ENCODE measurements at places on chromosomes 2 and 18.

DNA sequence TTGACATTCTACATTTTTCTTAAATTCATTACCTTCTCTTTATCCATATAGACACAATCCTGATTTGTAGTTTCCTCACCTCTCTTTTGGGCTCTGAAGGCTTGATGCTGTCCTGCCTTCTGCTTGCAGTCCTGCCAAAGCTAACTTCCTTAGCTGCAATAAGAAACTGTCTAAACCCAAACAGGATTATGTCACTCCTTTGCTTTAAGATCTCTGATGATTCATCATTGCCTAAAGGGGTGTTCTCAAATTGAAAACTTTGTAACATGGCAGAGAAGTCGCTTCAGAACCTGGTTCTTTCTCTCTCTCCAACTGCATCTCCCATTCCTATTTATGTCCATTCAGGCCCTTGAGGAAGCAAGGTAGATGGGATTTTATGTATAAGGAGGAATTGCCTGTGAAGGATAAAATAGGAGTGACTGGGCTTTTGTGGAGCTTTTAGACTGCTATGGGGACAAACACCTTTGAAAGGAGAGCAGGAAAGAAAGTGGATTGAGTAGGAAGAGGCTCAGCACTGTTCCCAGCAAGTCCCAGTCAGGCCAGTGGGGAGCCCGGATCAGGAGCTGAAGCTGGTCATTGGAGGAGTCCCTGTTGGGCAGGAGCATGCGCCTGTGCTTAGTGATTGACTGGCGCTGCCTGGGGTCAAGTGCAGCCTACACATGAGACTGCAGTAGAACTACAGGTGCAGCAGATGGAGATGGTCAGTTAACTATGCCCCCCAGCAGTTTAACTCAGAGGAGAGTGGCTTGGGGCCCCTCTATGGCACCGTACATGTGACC is 390.6 kb downstream of the CTNNA2 start:
- no peak for DNase-seq

GRCh38 chr2:59974051-59974766 is 579.2 kb downstream of the BCL11A start:
- DNase-seq, result no peak

- DNase-seq, result no peak
Measured at GRCh38 chr2:220572385-220572784, 945.0 kb downstream of the SLC4A3 start.

- no peak for DNase-seq
Measured at GRCh38 chr2:222054813-222055212, 244.0 kb downstream of the PAX3 start.

- peak; percentile 82 for DNase-seq
Measured at GRCh38 chr2:73293534-73294171, at the start of gene EGR4. Gene EGR4, minus strand, starts transcription at chr2:73293548. Its CDS starts 231 bp downstream, at chr2:73293317.

DNA sequence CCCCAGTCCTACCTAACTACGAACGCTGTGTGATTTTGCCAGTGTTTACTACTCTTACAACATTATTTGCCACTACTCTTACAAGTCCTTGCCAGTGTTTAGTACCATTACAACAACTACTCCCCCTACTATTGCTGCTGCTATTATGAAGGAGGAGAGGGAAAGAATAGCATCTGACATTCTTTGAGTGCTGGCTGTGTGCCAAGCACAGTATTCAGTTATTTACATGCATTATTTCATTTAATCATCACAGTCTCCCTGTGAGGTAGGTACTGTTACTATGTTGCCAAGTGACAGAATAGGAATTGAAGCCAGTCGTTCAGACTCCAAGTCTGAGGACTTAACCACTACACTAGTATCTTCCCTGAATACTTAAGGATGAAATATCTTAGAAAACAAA is 185.9 kb upstream of the FOSL2 start:
- DNase-seq, result peak; percentile 23

- DNase-seq, result no peak
Measured at GRCh38 chr2:231394211-231395141, 1.0 kb upstream of the B3GNT7 start.

DNA sequence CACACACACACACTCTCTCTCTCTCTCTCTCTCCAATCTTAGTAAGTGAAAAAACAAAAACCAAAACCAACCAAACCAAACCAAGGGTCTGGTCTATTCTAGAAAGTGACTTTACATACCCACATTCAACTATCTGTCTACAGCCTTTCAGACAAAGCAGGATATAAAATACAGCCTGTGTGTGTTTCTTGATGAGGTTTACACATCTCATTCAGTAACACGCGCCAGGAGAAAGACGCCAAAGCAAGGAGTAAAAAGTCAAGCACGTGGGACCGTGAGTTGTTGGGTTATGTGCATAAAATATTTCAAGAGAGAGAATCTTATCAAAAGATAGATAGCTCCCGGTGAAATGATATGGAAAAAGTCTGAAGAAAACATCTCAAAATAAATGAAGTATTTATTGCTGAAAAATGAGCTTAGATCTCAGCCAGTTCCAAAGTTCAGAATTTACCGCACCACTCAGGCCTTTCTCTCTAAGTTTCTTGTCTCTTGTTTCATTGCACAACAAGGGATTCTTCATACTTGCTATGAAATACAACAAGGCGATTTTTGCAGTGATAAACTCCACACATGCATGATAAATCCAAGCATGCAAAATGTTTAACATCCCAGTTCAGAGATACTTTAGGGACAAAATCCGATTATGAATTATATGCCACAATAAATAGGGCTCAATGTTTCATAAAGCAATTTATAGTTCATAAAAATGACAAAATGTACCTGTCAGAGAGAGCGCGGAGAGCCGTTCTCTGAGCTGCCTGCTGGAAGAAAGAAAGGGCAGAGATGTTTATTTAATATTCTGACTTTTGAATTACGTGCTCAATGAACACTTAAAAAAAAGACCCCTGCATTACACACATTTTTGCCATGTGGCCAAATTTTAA is 159.3 kb upstream of the REV1 start:
- no peak for DNase-seq

- DNase-seq, result no peak
Measured at GRCh38 chr2:30367232-30368070, 79.6 kb upstream of the LCLAT1 start.

DNA sequence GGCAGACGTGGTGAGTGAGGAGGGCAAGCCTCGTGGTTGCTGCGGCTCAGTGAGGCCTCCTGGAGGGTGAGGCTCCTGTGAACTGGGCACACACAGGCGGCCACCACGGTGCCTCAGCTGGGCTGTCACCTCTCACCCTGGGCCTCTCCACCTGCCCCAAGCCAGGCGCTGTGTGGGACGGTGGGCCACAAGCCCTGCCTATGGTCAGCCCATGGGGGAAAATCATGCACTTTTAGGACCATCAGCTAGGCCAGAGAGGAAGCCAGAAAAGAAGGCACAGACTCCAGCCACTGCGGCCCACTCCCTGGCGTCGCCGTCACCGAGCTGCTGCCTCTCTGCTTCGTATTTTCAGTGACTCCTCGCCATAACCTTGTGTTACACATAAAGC is 28.5 kb upstream of the HS6ST1 start:
- DNase-seq, result no peak

DNA sequence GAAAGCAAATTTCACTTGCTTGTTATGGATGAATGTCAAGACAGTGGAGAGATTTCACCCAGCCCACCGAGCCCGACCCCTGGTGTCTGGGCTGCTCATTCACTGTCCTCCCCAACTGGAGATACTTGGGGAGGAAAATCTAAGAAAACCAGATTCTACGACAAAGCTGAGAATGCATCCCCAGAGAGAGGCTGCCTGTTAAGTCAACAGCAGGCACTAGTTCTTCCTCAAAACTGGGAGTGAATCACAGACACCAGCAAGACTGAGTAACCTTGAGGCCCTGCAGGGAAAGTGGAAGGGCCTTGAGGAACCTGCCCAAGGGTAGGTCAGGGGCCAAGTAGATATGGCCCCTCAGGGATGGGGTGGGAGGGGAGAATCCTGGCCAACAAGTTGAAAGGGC is 34.2 kb upstream of the MLPH start:
- no peak for DNase-seq

GRCh38 chr2:105895990-105896764 is 151.5 kb downstream of the NCK2 start:
- no peak for DNase-seq

GRCh38 chr18:31246460-31246859 is 71.5 kb upstream of the DSG1 start:
- no peak for DNase-seq

- DNase-seq, result no peak
Measured at GRCh38 chr2:212327171-212327809, 211.3 kb downstream of the ERBB4 start.

DNA sequence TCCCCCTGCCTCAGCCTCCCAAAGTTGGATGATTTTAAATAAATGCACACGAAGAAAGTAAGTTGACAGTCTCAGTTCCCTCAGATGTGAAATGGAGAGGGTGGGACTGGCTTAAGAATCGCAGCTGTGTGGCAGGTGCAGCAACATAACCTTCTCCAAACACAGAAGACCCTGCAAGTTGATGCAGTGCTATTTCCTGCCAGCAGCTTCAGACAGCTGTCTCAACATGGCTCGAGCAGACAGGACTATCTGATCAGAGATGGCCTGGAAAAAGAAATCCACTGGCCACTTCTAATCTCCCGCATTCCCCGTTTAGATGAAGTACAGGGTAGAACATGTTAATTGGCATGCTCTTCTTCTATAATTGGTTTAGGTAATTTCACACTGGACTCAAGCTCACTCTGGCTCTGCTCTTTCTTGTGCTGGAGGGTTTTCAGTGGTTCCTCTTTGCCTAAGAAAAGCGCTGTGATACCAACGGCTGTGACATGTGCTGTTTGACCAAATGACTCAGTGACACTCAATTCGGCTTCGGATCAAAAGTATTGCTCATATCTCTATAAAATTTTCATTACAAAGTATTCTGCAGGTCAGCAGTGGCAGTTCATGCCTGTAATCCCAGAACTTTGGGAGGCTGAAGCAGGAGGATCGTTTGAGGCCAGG is 40.2 kb downstream of the MYOM1 start:
- DNase-seq, result no peak

- no peak for DNase-seq
Measured at GRCh38 chr18:67652288-67652687, 135.8 kb upstream of the DSEL start.

- DNase-seq, result no peak
Measured at GRCh38 chr18:43539862-43540261, 262.6 kb upstream of the SYT4 start.

DNA sequence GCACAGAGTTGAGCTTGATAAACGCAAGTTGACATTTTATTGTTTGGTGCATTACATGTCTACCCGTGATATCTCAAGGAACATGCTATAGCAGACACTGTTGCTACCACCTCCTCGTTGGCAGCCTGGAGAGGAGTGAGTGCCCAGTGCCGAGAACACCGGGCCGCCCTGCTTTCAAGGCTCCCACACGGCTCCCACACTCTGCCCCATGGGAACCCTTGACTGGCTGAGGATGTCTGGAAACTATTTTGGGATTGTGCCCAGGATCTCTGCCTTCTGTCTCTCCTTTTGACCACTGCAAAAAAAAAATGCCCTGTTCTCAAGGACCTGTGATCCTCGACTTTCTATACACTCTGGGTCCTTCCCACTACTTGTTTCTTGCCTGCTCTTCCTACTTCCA is 21.1 kb downstream of the TET3 start:
- no peak for DNase-seq

GRCh38 chr2:100785626-100786296 is 34.2 kb upstream of the NPAS2 start:
- DNase-seq, result no peak

- DNase-seq, result no peak
Measured at GRCh38 chr2:152620985-152621384, 96.3 kb downstream of the PRPF40A start.

DNA sequence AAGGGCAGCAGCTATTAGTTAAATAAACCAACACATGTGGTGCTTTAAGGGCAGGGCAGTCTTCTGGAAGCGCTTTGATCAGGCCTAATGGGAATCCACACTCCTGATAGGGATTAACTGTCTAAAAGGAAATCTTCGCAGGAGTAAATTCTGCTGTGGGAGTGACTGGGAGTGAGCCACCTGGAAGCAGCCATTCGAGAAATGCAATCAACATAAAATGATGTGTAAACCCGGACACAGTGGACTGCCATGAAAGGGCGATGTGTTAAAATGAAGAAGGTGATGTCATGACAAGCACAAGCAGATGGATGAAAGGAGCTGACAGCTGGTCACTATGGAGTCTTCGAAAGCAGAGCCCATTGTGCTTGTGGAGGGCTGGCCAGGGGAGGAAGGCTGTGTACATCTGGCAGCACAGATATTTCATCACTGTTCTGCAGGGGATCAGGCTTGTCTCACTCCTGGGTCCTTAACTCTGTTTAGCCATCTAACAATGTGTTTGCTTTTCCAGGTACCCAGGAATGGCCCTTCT is 24.8 kb upstream of the GALNT14 start:
- no peak for DNase-seq

DNA sequence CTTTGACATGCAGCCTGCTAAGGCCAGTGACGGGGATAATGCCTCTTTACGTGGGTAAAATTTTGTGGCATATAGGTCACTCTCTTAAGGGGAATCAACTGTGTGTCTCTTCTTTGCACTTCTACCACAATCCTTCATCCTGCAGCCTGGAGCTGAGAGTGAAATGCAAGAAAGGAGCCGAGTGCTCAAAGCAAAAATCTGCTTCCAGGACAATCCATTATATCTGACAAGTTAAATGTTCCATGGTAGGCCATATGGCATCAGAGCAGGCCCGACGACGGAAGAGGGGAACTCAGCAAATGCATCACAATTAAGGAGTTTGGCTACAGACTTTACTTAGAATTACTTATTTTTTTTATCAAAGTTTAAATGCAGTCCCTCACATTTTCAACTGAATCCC is 171.2 kb downstream of the TCF4 start:
- no peak for DNase-seq
